M059J (cell line): ENCODE measurements at places on chromosomes 6 and 20.

DNA sequence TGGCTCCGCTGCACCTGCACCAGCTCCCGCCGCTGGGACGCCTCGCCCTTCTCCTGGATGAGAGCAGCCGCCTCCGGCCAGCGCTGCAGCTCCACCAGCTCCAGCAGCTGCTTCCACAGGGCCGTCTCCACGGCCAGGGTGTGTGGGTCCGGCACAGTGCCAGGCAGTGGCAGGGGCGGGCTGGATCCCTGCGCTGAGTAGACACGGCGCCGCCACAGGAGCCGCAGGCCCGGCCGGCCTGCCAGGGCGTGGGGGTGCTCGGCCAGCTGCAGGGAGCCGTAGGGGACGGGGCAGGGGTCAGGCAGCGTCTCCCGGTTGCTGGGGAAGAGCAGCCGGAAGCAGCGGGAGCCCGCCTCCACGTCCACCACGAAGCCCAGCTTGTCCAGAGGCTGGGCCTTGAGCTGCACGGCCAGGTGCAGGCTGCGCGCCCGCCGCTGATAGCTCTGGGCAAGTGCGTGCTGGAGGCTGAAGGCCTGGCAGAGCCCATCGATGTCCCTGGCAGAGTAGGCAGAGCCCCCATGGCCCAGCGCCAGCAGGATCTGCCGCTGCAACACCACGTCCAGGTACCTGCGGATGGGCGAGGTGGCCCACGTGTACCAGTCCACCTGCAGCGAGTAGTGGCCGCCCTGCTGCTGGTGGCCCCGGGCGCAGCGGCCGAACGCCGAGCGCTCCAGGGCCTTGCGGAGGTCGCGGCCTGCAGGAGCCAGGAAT is 9.4 kb downstream of the FNDC11 start:
- no peak for DNase-seq

- peak; percentile 61 for DNase-seq
These were observed 11.6 kb upstream of the HLA-G start for GRCh38 chr6:29816030-29816429.

DNA sequence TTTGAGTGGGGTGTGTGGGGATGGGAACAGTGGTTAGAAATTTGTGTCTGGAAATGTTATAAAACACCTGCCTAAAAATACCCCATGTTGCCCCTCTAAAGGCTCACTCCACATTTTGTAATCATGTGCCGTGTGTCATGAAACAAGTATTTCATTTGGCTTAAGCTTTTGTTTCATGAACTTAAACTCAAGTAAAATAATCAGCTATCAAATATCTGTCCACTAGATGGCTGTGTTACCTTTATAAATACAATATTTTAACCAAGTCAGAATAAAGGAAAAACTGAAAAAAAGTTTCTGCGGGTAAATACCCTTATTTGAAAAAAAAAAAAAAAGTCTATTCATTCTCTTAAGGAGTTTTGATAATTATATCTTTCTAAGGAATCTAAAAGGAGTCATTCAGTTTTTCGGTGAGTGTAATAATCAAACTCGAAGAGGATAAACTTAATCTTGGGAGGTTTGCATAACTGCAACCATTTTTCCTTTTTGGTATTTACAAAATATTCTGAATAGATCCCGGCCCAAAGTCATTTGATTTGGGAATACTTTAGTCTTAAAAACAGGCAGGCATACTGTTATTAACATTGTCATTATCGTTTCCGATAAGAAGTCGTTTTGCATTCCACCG is 29.9 kb upstream of the MTRF1L start:
- peak; percentile 55 for DNase-seq

GRCh38 chr20:53608456-53609452 is 15.1 kb upstream of the ZNF217 start:
- DNase-seq, result peak; percentile 57

DNA sequence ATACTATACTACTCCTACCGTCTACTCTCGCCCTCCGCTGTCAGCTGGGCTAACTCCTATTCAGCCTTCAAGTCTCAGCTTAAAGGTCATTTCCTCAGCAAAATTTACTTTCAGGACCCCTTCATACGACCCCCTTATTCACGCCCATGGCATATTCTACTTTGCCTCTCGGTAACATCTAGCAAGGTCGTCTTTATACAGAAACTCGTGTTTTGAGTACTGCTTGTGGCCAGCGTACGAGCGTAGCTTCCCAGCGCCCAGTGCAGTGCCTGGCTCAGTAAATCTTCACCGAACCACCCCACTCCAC is 546 bp downstream of the CRNKL1 start:
- DNase-seq, result no peak

GRCh38 chr20:32984631-32985354 is 19.4 kb downstream of the SUN5 start:
- DNase-seq, result no peak

DNA sequence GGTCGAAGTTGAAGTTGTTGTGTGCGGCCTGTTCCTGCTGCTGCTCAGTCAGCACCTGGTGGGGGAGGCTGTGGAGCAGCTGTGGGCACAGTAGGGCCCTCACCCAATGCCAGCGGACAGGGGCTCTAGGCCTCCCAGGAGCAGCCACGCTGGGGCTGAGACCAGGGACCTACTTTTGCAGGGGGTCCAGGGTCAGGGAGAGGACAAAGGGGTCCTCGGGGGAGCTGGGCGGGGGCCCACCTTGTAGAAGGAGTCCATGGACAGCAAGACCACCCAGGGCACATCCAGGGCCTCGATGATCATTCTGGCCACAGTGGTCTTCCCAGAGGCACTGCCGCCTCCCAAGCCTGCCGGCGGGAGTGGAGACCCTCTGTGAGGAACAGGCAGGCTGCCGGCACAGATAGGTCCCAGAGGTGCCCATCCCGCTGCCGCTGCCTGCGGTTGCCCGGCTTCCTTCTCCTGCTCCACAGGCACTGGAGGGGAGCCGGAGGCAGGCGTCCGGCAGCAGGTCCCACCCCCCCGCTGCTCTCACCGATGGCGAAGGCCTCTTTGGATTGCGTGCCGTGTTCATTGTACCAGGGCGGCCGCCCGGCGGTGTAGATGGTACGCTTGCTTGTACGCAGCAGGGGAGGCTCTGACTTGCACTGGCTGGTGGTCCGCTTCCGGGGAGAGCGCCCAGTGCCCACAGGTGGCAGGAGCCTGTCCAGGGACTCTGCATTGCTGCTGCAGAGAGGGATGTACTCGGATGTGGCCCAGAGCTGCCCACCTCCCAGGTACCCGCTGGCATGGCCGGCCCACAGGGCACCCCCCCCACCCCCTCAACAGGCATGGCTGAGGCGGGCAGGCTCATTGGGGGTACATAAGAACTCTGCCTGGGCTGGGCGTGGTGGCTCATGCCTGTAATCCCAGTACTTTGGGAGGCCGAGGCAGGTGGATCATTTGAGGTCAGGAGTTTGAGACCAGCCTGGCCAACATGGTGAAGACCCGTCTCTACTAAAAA is 10.0 kb downstream of the UCKL1 start:
- no peak for DNase-seq

DNA sequence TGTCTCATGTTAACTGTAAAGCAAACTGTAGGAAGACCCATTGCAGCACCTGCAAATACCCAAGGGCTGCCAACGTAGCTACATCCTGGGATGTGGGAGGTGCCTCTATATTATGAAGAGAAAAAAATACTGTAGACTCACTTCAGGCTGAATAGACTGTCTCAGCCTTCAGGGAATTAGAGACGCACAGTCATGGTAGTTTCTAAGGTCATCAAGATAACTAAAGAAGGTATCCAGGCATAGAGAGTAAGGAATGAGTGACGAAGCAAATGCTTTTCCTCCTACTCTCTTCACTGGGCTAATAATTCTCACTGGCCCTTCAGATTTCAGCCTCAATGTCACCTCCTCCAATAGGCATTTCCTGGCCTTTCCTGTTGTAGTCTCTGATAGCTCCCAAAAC is 121.6 kb upstream of the ECI2 start:
- peak; percentile 66 for DNase-seq

DNA sequence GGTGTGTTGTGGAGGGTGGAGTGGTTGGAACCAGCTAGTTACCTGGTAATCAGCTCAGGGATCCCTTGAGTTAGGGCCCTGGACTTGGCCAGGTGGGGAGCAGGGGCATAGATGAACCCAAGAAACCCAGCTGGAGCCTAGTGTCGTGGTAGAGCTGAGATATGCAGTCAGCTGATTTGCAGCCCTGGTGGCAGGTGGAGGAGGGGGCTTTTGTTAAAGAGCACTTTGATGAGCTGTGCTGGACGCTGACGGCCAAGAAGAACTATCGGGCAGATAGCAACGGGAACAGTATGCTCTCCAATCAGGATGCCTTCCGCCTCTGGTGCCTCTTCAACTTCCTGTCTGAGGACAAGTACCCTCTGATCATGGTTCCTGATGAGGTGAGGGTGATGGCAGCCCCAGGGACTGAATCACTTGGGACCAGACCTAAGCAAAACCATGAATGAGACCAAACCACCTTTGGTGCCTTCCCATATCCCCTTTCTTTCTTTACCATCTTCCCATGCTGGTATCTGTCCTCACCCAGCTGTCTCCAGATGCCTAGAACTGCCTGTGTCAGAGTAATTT is 12.7 kb downstream of the DEF6 start:
- DNase-seq, result no peak

DNA sequence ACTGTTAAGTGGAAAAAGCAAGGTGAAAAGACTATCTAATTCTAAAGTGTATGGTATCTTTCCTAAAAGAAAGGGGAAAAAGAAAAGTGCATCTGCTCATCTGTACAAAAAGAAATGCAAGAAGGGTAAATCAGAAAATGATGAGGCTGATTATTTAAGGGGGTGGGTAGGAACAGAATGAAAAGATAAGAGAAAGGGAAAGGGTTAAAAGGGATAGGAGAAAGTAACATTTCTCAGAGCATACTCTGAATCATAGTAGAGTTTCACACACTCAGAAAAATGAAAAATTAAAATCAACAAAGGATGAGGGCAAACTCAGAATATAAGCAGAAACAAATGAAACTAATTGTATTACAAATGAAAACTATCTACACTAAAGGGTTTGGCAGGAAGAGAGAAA is 79.1 kb downstream of the RNGTT start:
- DNase-seq, result no peak

GRCh38 chr6:8174571-8174970 is 72.2 kb upstream of the EEF1E1 start:
- no peak for DNase-seq

- no peak for DNase-seq
These were observed 13.2 kb downstream of the MMS22L start for GRCh38 chr6:97269821-97270220.

DNA sequence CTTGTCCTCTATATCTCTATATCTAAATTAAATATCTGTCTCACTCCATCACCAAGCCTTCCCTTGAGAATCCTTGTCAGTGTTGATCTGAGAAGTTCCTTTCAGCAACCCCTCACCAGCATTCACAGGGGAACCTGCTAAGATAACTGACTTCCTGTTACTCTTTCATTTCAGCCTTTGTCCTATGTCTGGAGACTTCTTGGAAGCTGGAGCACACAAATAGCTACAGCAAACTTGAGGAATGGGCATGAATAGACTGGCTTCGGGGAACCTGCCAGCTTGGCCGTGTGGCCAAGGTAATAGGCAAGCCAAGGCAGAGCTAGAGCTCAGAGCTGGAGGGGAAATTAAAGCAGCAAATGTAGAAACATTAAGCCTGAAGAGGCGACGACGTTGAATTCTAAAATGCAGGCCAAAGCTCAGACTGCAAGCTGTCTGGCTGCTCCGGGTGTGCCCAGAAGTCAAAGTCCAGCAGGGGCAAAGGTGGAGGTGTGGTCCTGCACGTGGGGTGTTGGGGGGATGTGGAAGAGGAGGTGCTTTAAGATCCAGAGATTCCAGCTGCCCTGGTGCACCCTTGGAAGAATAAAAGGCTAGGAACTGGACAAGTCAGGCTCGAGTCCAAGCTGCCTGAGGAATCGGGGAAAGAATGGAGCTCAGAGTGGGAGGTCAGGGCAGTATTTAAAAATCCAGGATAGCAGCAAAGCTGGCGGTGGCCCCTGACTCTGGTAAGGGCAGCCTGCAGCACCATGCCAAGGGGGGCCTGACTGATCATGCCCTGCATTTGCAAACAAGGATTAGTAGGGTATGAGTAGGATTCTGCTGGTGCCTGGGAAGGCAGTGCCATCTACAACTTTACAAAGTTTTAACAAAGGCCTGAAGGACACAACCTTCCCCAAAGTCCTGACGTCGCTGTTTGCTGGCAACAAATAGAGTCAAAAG is 185.0 kb upstream of the SGK1 start:
- no peak for DNase-seq

DNA sequence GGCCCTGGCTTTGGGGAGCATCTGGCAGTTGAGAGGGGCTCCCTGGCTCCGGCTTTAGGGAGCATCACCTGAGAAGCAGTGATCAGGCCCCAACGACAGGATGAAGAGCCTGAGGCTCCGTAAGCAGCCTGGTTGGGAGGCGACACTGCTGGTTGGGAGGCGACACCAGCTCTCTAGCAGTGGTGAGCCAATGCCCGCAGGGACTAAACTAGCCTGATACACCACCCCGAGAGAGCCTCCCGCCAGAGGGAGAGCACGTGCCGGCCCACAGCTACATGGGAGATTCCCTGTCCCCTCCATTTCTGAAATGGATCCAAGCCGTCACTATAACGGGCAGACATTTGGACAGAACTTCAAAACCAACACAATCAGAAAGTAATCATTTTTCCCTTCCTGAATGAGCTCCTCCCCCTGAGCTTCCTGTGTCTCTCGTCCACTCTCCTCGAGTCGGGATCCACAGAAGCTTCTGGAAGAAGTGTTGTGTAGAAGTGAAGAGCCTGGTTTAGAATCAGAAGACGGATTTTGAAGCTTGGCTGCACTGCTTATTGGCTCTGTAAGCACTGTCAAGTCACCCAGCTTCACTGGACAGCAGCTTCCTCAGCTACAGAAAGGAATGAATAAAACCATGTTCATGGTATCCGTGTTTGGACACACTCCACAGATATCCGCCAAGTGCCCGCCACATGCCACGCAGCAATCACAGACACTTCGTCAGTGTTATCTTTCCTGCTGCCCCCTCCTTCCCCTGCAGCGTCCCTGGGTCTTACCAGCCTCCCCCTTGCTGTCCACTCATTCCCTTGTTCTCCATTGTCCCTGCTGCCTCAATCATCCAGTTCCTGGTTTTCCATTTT is 199.6 kb downstream of the TTLL2 start:
- DNase-seq, result no peak

DNA sequence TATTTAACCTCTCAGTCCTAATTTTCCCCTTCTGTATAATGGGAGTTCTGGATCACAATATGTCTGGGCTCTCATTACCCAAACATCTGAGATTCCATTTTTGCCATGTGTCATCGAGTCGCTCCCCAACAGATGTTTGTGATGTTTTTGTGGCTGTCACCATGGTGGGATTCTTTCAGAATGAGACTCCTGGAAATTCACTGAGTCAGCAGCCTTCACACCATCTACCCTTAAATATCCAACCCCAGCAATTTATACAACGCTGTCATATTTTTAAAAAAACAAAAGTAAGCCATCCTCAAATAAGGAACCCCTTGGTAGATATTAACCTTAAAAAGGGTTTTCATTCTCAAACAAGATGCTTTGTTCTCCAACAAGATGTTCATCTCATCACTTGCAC is 20.9 kb downstream of the NRSN1 start:
- DNase-seq, result no peak

GRCh38 chr6:11174242-11174611 is 58.2 kb downstream of the NEDD9 start:
- DNase-seq, result no peak

DNA sequence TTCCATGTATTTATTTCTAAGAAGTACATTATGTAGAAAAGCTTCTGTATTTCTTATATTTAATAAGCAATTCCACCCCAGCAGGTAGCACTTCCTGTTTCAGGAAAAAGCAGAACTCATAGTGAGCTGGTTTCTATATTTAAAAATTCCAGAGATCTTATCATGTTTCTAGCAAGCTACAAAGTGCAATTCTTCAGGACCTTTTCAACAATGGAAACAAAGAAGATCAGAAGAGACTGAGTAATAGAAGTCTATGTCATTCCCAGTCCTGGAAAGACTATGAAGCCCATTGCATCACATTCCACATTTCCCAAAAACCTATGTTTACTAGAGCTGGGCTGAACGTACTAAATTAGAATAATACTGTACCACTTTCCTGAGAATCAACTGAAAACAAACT is 302.6 kb upstream of the NRSN1 start:
- DNase-seq, result no peak
